ENCODE measurements at places on chromosomes 11 and 22. TPM values are rescaled to one million over a fixed set of nuclear protein-coding genes. Genes with fewer than 3 reads are reported as not detected.
A peak's percentile ranks its signal among the peaks of the same experiment; 100 is the strongest.

- H3K4me1 ChIP-seq = peaks cover 3% of the 10 kb centered on the region
- peak; percentile 74 for DNase-seq
- H3K27me3 ChIP-seq = no peaks in the 10 kb centered on the region
- no peak overlapping the region for H3K4me3 ChIP-seq
These were observed 32.4 kb downstream of the MCAM start for GRCh38 chr11:119284344-119285157.

- H3K36me3 ChIP-seq = peaks cover 10% of the 10 kb centered on the region
- H3K27me3 ChIP-seq = no peaks in the 10 kb centered on the region
- no peak overlapping the region for H3K4me3 ChIP-seq
- no peak overlapping the region for H3K27ac ChIP-seq
- H3K4me1 ChIP-seq = peaks cover 18% of the 10 kb centered on the region
- DNase-seq = no peak
These were observed 123.0 kb downstream of the SGSM3 start for GRCh38 chr22:40493441-40493840.

Gene RAB38
- total RNA-seq = 1.0 TPM

Gene PGR
- total RNA-seq = 1.0 TPM

- DNase-seq = peak; percentile 80
- H3K27me3 ChIP-seq = no peaks in the 10 kb centered on the region
These were observed 79.2 kb upstream of the GRIK4 start for GRCh38 chr11:120432056-120433018.

Gene DGCR6L
- 21.4 TPM for total RNA-seq

Gene MMP8
- total RNA-seq = not detected

GRCh38 chr11:119584193-119585042 is 144.6 kb downstream of the NECTIN1 start:
- H3K4me3 ChIP-seq = peak overlapping the region; percentile 43
- peak; percentile 60 for DNase-seq
- H3K27ac ChIP-seq = peak overlapping the region; percentile 72
- H3K36me3 ChIP-seq = no peaks in the 10 kb centered on the region

DNA sequence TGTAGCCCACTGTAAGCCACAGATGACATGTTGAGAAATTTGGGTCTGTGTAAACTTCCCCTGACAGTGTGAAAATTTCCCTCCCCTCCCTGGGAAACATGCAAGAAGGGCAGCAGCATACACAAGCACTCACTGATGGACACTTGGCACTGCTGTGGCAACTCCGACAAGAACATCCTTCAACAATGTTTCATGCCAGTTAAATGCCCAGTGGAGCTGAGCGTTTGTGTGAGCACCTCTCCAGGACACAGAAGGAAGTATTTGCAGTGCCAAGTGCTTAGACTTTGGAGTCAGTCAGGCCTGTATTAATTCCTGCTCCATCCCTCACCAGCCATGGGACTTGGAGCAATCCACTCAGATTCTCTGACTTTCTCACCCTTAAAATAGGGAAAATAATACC is 17.7 kb downstream of the C11orf87 start:
- H3K36me3 ChIP-seq = no peaks in the 10 kb centered on the region
- no peak overlapping the region for H3K4me3 ChIP-seq
- no peaks in the 10 kb centered on the region for H3K4me1 ChIP-seq

Gene FAM227A
- total RNA-seq = 1.2 TPM

GRCh38 chr11:131095511-131096185 is 179.4 kb upstream of the SNX19 start:
- H3K27me3 ChIP-seq = peaks cover 8% of the 10 kb centered on the region
- H3K36me3 ChIP-seq = no peaks in the 10 kb centered on the region
- H3K27ac ChIP-seq = no peak overlapping the region
- no peak overlapping the region for H3K4me3 ChIP-seq

DNA sequence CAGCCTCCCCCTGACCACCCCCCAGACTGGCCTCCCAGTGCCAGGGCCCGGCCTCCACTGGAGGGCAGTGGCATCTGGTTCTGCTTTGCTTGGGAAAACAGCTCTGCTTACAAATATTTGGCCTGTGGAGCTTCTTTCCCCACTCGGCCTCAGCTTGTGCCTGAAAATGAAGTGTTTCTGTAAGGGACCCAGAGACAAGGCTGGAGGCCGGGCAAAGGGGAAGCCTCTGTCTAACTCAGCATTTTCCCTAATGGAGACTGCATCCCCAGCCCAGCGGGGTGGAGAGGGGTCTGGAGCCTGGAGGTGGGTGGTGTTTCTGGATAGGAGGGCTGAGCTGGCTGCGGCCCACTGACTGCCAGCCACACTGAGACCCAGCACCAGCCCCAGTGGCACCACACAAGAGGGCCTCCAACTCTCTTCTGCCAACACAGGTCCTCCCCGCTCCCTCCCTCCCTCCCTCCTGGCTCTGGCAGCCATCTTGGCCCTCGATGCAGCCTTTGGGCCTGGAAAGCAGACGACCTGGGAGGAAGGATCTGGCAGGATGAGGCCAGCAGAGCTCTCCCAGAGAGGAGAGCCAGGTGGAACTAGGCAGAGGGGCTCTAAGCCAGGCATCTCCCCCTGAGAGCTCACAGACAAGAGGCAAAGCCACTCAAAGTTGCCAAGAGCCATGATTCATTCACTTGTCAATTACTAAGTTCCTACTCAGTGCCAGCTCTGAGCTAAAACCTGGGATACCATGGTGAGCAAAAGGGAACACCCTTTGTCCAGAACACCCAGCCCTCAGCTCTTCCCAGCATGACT is 77.1 kb upstream of the CD82 start:
- DNase-seq = no peak
- no peaks in the 10 kb centered on the region for H3K36me3 ChIP-seq
- no peaks in the 10 kb centered on the region for H3K4me1 ChIP-seq

GRCh38 chr11:102138670-102139069 is 28.4 kb downstream of the YAP1 start:
- no peak overlapping the region for H3K4me3 ChIP-seq
- no peak for DNase-seq
- H3K4me1 ChIP-seq = peaks cover 43% of the 10 kb centered on the region
- no peaks in the 10 kb centered on the region for H3K36me3 ChIP-seq
- no peaks in the 10 kb centered on the region for H3K27me3 ChIP-seq

DNA sequence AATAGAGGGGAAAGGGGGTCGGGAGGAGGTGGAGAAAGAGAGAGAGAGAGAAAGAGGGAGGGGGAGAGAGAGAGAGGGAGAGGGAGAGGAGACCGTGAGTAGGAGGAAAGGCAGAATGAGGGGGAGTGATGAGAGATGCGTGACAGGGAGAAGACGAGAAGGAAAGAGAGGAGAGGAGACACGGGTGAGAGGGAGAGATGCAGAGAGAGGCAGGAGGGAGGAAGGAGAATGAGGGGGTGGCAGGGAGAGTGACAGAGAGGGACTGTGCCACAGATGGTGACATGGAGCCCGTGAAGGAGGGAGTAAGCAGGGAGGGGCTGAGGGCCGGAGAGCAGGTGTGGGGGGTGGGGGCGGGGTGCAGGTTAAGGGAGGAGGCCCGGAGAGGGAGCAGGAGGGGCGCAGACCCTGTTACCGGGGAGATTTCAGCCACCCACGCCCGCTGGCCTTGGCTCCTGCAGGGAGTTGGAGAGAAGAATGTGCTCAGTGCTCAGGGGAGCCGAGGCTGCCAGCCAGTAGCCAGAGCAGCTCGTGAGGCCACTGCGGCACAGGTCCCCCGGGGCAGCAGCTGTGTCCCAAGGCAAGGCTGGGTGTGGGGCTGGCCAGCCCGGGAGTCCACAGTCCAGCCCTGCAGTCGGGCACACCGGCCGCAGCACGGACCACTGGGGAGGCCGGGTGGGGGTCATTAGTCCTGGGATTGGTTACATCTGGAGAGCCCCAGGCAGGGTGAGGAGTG is at the start of gene SSTR3:
TSS of gene SSTR3 (minus strand) at position 304 of the 733 bp plus-strand sequence. CDS start 4,674 bp downstream, outside the sequence.
- H3K4me1 ChIP-seq = no peaks in the 10 kb centered on the region
- H3K27me3 ChIP-seq = peaks cover 9% of the 10 kb centered on the region
- no peak within 1 kb of the TSS for H3K4me3 ChIP-seq
- DNase-seq = no peak
- no peaks in the 10 kb centered on the region for H3K36me3 ChIP-seq

- no peaks in the 10 kb centered on the region for H3K36me3 ChIP-seq
- H3K4me1 ChIP-seq = no peaks in the 10 kb centered on the region
- no peak for DNase-seq
- no peak overlapping the region for H3K27ac ChIP-seq
These were observed 475.4 kb upstream of the CHORDC1 start for GRCh38 chr11:90698238-90698637.

Gene SLC7A4
- total RNA-seq = 0.18 TPM

GRCh38 chr22:19819911-19820879 is 34.5 kb downstream of the GNB1L start:
- no peak for DNase-seq
- no peak overlapping the region for H3K27ac ChIP-seq
- no peaks in the 10 kb centered on the region for H3K27me3 ChIP-seq
- H3K4me3 ChIP-seq = no peak overlapping the region

DNA sequence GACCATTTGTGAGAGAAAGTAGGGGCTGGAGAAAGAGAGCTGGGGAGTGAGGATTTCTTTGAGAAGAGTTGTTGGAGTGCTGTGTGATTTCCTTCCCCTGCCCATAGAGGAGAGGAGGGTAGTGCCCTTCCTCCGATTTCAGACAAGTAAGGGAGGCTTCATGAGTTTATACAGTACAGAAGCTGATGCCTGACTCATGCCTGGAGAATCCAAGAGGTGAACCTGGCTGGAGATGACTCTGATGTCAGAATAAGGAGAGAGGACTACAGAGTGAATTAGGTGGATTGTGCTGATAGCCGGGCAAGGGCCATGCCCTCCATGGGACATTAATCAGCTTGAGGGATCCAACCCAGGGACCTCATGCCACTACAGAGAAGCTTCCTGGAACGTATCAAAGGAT is 91.6 kb downstream of the FAR1 start:
- no peak overlapping the region for H3K4me3 ChIP-seq
- no peak overlapping the region for H3K27ac ChIP-seq
- H3K36me3 ChIP-seq = no peaks in the 10 kb centered on the region
- no peak for DNase-seq

DNA sequence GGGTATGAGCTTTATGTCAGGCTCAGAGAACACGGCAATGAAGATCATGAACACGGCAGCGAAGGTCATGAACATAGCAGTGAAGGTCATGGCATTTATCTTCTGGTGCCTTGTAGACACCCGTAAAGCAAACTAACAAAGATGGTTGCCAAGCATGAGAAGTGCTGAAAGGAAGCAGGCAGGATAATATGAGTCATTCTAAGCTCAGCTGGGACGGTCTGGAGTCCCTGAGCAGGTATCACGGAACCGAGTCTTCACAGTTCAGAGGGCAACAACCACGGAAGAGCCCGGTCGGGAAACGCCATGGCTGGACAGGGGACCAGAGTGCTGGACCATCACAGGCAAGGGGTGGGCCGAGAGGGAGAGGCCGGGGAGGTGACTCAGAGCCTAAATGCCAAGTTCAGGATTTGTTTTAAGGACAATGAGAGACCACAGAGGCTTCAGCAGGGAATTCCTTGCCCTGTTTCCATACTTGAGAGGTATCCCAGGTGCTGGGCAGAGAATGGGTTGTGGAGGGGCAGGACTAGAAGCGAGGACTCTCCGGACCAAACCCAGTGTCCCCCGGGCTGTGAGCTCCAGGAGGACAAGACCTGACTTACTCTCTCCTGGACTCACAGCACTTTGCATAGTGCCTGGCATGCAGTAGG is 13.1 kb upstream of the MS4A10 start:
- no peak overlapping the region for H3K27ac ChIP-seq
- H3K27me3 ChIP-seq = peaks cover 13% of the 10 kb centered on the region
- no peak overlapping the region for H3K4me3 ChIP-seq
- peaks cover 14% of the 10 kb centered on the region for H3K4me1 ChIP-seq

Gene APOL5
- not detected for total RNA-seq

Gene RAB36
- 0.58 TPM for total RNA-seq

Gene APOL1
- 38.2 TPM for total RNA-seq

Gene SCGB1D2
- not detected for total RNA-seq

GRCh38 chr22:23242473-23243001 is 62.2 kb downstream of the BCR start:
- no peaks in the 10 kb centered on the region for H3K27me3 ChIP-seq
- H3K4me3 ChIP-seq = no peak overlapping the region
- no peak overlapping the region for H3K27ac ChIP-seq
- no peak for DNase-seq
- H3K36me3 ChIP-seq = no peaks in the 10 kb centered on the region

GRCh38 chr22:27022896-27023361 is 365.5 kb downstream of the MIAT start:
- no peak for DNase-seq
- H3K4me3 ChIP-seq = no peak overlapping the region
- H3K36me3 ChIP-seq = no peaks in the 10 kb centered on the region
- no peak overlapping the region for H3K27ac ChIP-seq

DNA sequence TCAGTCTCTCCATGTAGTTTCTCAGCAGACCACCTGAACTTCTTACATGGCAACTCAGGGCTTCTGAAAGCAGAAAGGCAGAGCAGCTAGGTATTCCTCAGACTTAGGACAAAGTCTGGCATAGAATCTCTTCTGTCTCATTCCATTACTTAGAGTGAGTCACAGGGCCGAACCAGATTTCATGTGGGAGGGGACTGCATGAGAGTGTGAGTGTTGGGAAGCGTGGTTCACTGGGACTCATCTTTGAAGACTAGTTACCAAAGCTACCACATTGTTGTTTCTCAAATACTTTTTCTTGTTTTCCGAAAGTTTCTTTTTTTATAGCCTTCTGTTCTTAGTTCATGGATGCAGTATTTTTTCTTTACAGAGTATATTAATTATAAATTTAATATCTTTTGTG is 36.1 kb upstream of the SCN3B start:
- no peaks in the 10 kb centered on the region for H3K36me3 ChIP-seq
- no peak overlapping the region for H3K27ac ChIP-seq
- no peaks in the 10 kb centered on the region for H3K27me3 ChIP-seq
- DNase-seq = no peak
- H3K4me1 ChIP-seq = no peaks in the 10 kb centered on the region
- H3K4me3 ChIP-seq = no peak overlapping the region

- H3K4me3 ChIP-seq = no peak overlapping the region
- H3K27me3 ChIP-seq = no peaks in the 10 kb centered on the region
- no peak overlapping the region for H3K27ac ChIP-seq
These were observed 1197.3 kb downstream of the BRD1 start for GRCh38 chr22:48630433-48630754.

DNA sequence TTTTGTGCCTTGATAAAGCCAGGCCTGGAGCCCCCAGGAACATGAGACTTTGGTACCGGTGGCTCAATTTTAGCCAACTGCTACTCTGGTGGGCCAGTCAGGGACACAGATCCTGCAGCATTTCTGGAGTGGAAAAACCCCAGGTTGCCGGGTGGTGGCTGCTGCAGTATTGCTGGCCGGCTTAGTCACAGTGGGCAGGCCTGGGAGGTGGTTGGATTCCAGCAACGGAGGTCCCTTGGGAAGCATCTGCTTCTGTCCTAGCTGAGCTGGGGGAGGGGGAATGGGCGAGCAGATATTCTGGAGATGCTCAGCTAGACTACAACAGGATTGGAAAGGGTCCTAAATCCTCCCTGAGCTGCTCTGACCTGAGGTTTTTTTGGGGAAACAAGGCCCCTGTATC is 31.6 kb upstream of the ACCSL start:
- H3K4me3 ChIP-seq = no peak overlapping the region
- peaks cover 25% of the 10 kb centered on the region for H3K4me1 ChIP-seq
- DNase-seq = peak; percentile 55

DNA sequence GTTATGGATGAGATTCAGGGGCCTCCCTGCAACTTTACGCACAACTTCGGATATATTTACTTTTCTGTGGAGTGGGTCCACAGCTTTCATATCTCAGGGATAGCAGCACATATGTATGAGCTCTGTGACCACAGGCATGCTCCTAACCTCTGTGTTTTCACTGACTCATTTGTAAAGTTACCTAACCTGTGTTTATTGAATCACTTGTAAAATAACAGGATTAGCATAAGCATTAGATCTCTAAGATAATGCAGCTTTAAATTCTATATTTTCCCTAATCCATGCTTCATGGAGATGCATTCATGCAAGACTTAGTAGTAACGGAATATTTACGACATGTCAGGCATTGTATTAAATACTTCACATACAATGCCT is 47.9 kb upstream of the DDI1 start:
- H3K4me1 ChIP-seq = no peaks in the 10 kb centered on the region
- H3K27ac ChIP-seq = no peak overlapping the region
- no peaks in the 10 kb centered on the region for H3K36me3 ChIP-seq
- H3K27me3 ChIP-seq = no peaks in the 10 kb centered on the region
- no peak overlapping the region for H3K4me3 ChIP-seq
